ENCODE measurements at places on chromosomes 13 and 19. TPM values are rescaled to one million over a fixed set of nuclear protein-coding genes. Genes with fewer than 3 reads are reported as not detected.

ADM5 gene
- 1.2 TPM for total RNA-seq

TGFBR3L gene
- total RNA-seq: 0.78 TPM

TTC9B gene
- total RNA-seq: not detected

GPR18 gene
- total RNA-seq: not detected

AXL gene
- total RNA-seq: 157 TPM

CCDC8 gene
- total RNA-seq: 20.9 TPM

CEACAM7 gene
- not detected for total RNA-seq

B3GNT8 gene
- total RNA-seq: 1.1 TPM

HIPK4 gene
- total RNA-seq: under 0.01 TPM

MAST1 gene
- total RNA-seq: not detected

EPS8L1 gene
- total RNA-seq: 0.98 TPM
